Calu3 (cell line): ENCODE measurements at places on chromosomes 3 and 15. TPM values are rescaled to one million over a fixed set of nuclear protein-coding genes. Genes with fewer than 3 reads are reported as not detected.

The SLC22A14 gene
- 1.8 and 2.1 TPM in 2 replicates for total RNA-seq

The TNNC1 gene
- total RNA-seq = 25.5 and 26.5 TPM in 2 replicates

The NFKBIZ gene
- total RNA-seq = 217 and 227 TPM in 2 replicates

The FYCO1 gene
- 24.5 and 26.7 TPM in 2 replicates for total RNA-seq

The RETNLB gene
- total RNA-seq = not detected in 2 replicates

The TRANK1 gene
- total RNA-seq = 10.3 and 21.5 TPM in 2 replicates

The RTP1 gene
- total RNA-seq = not detected in 2 replicates

The LRRIQ4 gene
- total RNA-seq = 0.27 TPM in 1 of 2 replicates, not detected in the other

The TMCC1 gene
- total RNA-seq = 51.7 and 57.2 TPM in 2 replicates

DNA sequence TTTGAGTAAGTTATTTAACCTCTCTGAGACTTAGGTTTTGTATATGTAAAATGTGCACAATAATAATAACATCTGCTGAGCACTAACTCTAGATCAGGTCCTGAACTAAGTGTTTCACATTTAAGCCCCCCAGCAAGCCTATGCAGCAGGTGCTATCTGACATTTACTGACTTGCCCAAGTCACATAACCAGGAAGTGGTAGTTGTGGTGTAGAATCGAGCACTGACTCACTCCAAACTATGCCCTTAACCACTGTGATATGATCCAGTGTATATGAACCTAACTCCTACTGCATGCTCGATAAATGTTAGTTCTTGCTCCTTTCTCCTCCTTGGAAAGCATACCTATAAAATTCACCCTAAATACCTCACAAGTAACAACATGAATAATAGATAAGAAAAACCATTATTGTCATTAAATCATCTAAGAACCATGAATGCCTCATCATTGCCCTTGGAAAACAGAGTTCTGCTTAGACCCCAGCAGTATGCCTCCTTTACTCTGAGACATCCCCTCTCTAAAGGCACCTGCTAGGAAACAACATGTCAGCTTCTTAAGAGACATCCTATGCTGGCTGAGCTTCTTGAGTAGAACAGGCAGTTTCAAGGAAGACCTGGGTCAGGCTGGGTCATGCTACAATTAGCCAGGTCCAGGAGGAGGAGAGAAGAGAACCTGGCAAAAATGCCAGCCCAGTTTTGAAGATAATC, 3.0 kb upstream of the SHC4 start:
- H3K36me3 ChIP-seq = peaks cover 13% of the 10 kb centered on the region
- no peak overlapping the region for H3K4me3 ChIP-seq
- peak; percentile 11 for DNase-seq
- H3K4me1 ChIP-seq = peaks cover 33% of the 10 kb centered on the region

- no peak for DNase-seq
- no peak overlapping the region for H3K27ac ChIP-seq
Measured at GRCh38 chr3:10910367-10910766, 82.2 kb upstream of the SLC6A1 start.

DNA sequence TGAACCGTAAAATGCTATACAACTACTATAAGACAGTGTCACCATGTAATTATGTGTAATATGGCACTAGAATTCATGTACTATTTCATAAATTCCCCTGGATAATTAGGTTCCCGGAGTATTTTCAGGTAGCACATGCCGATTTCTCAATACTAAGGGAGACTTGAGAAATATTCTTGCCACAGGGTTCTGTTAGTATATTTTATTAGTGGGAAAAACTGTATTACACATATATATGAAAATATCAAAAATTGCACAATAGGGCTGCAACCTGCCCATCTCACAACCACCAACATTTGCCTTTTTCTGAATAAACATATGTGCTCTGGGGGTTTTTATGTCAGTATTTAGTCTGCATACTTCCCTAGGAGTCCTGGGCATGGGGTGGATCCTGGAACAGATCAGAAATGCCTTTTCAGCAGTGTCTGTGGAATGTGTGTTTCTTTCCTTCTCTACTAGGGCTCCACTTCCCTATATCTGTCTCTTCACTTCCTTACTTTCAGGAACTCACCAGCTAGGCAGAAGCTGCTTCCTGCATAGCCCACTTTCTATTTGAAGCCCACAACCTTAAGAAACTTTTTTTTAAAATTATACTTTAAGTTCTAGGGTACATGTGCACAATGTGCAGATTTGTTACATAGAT, 87.5 kb downstream of the RPL39L start:
- DNase-seq = no peak
- no peak overlapping the region for H3K4me3 ChIP-seq
- no peaks in the 10 kb centered on the region for H3K36me3 ChIP-seq
- H3K4me1 ChIP-seq = no peaks in the 10 kb centered on the region
- H3K27me3 ChIP-seq = no peaks in the 10 kb centered on the region
- no peak overlapping the region for H3K27ac ChIP-seq

DNA sequence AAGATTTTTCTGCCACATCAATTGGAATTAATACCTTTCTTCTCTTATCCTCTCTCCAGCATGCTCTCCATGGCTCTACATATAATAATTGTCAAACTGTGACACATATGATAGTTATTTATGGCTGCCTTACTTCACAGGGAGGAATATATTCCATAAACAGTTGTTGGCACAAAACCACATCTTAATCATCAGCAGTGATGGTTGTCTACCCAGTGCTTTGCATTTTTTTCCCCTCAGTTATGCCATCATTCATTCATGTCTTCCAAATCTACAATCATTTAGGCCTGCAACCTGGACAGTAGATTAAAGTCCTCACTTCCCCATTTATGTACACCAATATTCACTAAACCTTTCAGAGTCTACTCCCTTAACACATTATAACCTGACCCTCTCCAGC, 107.7 kb downstream of the THRB start:
- no peak overlapping the region for H3K4me3 ChIP-seq
- H3K36me3 ChIP-seq = no peaks in the 10 kb centered on the region
- H3K27ac ChIP-seq = no peak overlapping the region
- H3K27me3 ChIP-seq = no peaks in the 10 kb centered on the region
